NCI-H1436 treated with DMSO at 0.1 percent for 48 hours (cell line): ENCODE measurements at places on chromosomes 12 and 14.

- no peak for DNase-seq
Observed at GRCh38 chr12:92554158-92555073, 148.4 kb upstream of the PLEKHG7 start.

DNA sequence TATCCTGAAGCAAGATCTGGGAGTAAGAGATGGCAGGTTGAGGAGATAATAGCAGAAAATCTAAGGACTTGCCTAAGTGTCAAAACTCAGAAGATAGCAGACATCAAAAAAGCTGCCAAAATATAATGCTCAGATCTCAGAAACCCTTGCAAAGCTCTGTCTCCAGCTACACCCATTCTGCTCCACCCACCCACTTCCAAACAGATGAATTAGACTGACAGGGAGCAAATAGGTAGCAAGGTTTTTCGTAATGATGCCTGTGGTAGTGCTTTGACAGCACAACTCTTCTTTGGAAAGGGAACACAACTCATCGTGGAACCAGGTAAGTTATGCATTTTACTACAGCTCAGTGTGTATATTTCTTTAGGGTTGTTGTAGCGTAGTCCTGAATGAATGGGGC is 132.6 kb downstream of the DAD1 start:
- no peak for DNase-seq

- no peak for DNase-seq
Observed at GRCh38 chr12:12403264-12404248, 46.7 kb downstream of the BORCS5 start.

DNA sequence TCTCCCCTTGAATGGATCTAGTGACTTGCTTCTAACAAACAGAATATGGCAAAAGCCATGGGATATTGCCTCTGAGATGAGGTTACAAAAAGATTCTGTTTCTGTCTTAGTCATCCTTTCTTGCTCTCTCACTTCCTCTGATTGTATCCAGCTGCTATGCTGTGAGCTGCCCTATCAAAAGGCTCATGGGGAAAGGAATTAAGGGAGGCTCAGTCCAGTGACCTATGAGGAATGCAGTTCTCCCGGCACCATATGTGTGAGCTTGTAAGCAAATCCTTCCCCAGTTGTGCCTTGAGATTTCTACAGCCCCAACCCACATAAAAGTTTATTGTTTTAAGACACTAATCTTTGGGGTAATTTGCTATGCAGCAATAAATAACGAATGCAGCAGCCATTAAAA is 183.1 kb downstream of the KLHL28 start:
- no peak for DNase-seq

GRCh38 chr12:5140190-5140589 is 96.5 kb downstream of the KCNA5 start:
- DNase-seq, result no peak

GRCh38 chr12:108356835-108357806 is 18.0 kb upstream of the CMKLR1 start:
- no peak for DNase-seq

DNA sequence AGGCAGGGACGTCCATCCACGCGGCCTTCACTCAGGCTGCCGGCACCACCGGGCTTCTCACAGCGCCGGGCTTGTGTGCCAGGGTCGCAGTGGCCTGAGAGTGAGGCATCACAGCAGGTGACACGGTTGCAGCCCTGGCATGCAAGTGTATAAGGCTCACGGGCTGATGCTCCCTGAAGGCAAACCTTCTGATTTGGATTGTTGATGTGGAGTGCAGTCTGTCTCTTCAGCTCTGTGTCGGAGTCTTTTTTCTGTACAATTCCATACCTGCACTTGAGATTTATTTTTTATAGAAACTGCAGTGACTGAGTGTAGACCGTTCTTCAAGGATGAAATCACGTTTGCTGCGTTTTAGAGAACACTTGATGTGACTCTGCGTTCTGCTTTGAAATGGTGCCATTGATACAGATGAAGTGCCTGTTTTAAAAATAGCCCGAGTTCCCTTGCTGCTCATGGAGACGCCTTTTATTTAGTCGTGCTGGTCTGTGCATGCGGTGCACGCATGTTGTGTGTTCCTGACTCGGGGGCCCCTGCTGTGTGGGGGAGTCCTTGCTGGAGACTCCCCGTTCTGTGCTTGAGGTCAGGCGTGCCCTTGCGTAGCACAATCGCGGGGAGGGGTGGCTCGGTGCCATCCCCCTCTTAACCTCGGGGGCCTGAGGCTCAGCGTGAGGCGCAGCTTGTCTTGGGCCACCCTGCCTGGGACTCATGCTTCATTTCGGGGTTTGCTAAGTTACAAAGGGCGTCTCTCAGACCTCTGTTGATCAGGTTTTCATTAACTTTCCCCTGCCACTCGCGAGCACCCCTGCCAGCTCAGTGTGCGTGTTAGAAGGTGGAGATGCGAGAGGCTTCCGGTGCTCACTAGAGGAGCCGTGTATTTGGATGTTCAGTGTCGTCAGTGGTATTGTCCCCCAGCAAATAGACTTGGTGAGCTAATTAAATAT is 21.6 kb upstream of the AMN start:
- no peak for DNase-seq

GRCh38 chr12:16282978-16283377 is 5.5 kb upstream of the SLC15A5 start:
- no peak for DNase-seq

- no peak for DNase-seq
Observed at GRCh38 chr14:21347201-21347600, 36.6 kb downstream of the SUPT16H start.

DNA sequence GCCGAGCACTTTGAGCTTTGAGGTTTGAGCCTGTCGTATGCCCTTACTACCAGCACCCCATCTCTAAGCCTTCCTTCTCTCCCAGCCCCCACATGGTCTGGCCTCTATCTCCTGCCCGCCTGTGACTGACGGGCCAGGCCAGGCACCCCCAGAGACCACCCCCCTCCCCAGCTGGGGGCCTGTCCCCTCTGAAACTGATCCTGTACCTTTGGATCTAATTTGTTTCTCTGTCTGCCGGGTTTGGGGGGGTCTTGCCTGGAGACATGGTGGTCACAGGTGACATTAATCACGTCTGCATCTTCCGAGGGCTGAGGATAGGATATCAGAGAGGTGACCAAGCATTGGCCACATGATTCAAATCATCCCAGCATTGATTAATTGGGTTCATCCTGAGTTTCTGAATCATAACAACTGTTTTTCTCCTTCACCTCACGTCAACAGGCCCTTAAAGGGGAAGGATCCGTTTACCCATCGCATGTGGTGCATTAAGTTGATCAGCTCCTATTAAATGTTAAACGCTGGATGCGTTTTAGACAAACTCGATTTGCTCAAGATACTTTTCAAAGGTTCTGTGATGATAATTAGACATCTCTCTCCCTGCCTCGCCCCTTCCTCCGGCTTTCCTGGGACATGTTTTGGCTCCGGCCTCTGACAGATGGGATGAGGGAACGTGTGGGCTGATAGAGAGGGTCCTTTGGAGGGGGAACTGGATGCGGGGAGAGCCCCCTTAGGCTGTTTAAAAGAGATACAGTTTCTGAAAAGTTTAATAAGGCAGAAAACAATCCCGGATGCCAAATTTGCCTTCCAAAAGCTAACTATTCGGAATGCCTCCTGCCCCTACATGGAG is 63.3 kb upstream of the TBX3 start:
- DNase-seq, result no peak

DNA sequence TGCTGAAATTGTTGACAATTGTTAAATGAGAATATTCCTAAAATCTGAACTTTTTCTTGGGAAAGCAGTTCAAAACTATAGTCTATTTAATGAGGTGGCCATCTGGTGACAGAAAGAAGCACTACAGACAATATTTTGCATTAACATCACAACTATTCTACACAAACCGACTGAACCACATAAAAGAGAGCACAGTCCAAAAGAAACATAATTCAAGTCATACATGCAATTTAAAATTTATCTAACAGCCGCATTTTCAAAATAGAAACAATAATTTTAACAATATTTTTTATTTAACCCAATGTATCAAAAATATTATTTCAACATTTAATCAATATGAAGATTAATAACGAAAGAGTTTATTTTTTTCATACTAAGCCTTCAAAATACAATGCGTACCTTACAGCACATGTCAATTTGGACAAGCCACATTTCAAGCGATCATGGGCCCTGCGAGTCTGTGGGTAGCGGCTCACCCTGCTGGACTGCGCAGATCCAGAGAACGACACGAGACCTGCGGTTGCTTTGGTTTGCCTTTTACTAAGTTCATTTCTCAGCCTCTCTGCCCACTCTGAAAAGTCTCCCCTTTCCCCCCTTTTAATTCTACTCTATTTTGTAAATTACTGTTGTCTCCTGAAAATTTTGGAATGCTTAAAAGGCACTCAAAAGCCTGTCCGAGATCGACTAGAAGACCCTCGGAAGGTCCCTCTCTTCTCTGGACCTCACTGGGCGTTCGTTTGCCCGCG is 947 bp upstream of the LRRC9 start:
- no peak for DNase-seq

DNA sequence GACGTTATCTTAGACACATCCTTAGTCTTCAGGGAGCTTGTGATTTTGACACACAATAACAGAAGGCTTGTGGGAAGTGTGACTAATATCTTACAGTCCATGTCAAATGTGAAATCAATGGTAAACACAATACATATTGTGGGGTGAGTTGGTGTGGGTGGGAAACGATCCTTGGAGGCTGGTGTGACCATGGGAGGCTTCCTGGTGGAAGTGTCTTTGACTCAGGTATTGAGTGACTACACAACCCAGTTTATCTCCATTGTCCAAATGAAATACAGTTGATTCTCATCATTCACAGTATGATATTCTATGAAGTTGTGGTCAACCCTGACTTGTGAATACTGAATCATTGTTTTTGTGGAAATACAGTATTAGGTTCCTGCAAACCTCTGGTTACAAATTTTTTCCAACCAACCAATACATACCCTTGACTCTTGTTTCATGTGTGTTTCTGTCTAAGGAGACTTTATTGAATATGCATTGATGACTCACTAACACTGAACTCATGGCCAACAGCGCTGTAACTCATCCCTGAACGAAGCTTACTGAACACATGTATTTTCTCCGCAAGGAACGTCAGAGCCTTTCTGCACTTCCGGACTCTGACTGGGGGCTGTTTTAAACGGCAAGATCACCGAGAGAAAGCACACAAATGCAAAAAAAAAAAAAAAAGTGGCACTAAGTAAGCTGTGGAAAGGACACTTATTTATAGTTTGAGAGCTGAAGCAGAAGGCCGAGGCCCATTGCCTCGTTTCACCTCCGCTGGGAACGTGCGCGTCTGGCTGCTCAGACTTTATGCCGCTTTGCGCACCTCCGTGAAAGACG is 59.0 kb downstream of the CLMN start:
- DNase-seq, result no peak

DNA sequence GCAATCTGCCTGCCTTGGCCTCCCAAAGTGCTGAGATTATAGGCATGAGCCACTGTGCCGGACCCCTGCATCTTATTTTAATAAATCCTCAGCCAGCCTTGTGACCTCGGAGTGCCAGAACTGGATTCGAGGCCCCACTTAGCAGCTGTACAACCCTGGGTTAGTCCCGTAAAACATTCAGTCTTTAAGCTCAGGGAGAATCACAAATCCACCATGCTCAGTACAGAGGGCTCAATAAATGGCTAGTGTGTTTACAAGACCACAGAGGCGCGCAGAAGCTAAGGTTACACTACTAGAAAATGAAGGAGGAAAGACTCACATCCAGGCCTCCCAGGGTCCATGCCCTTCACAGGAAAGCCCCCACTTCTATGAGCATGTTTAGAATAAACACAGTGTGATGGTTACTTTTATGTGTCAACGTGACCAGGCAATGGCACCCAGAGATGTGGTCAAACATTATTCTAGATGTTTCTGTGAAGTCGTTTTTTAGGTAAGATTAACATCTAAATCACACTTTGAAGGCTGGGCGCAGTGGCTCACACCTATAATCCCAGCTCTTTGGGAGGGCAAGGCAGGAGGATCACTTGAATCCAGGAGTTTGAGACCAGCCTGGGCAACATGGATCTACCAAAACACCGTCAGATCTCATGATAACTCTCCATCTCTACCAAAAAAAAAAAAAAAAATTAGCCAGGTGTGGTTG is 55.3 kb downstream of the CLMN start:
- DNase-seq, result no peak

GRCh38 chr12:118813778-118814357 is 167.5 kb upstream of the SRRM4 start:
- DNase-seq, result no peak

GRCh38 chr14:53055003-53055402 is 98.1 kb downstream of the DDHD1 start:
- no peak for DNase-seq

DNA sequence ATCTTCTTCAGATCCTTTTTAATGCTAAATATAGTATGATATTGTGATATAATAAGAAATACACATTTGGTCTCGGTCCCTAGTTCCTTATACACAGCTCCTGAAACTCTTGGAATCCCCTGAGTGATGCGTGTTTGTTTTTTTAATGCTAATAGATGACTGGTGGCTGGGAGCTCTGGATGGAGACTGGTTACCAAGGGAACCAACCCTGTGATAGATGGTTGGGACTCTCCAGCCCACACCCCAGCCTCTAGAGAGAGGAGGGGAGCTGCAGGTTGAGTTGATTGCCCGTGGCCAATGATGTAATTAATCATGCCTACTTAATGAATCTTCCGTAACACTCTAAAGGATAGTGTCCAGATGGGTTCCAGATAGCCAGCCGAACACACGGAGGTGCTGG is 140.6 kb downstream of the FBXL14 start:
- DNase-seq, result no peak

DNA sequence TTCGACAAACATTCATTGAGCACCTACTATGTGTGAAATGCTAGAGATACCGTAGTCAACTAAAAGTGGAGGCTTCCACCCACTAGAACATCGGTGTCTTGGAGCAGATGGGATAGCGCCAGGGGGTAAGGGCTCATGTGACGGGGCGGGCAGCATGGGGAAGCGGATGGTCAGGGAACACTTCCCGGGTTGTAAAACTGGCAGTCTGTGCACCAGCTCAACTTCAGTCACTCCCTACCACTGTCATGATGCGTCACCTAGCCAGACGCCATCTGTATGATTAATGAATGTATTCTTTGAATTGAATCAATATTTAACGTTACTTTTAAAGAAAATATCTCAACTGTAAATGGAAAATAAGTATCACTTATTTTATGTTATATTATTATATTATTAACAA is 93.5 kb downstream of the PIWIL1 start:
- no peak for DNase-seq

DNA sequence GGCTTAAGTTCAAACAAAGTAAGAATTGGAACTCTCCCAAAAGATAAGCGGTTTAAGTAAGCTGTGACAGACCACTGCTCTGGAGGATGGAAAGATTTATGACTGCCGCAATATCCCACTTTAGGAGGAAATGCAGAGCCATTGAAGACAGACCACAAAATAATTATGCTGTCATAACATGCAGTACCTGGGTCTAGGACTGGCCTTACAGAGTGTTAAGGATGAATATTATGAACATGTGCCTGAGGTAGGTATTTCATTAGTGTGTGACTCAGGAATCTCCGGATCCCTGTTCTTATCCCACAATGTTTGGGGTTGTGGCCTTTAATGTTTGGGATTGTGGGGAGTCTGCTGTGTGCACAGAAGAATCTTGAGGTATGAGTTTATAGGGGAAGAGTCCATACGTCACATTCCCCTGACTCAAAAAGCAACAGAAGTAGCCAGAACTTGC is 114.9 kb downstream of the SAMD4A start:
- DNase-seq, result no peak

GRCh38 chr12:52613384-52614030 is 4.9 kb downstream of the KRT73 start:
- DNase-seq, result no peak

GRCh38 chr12:132067182-132067581 is 76.9 kb downstream of the DDX51 start:
- DNase-seq, result no peak
